ENCODE measurements at places on chromosomes 12 and 14.
A peak's percentile ranks its signal among the peaks of the same experiment; 100 is the strongest.

GRCh38 chr12:29051221-29051620 is 97.9 kb upstream of the FAR2 start:
- no peak overlapping the region for H3K4me3 ChIP-seq
- H3K36me3 ChIP-seq: no peaks in the 10 kb centered on the region
- H3K4me1 ChIP-seq: no peaks in the 10 kb centered on the region
- H3K27me3 ChIP-seq: no peaks in the 10 kb centered on the region

- no peak overlapping the region for H3K4me3 ChIP-seq
- no peaks in the 10 kb centered on the region for H3K4me1 ChIP-seq
- H3K27me3 ChIP-seq: no peaks in the 10 kb centered on the region
- no peaks in the 10 kb centered on the region for H3K36me3 ChIP-seq
These were observed 248.5 kb upstream of the FBXO33 start for GRCh38 chr14:39680777-39681176.

DNA sequence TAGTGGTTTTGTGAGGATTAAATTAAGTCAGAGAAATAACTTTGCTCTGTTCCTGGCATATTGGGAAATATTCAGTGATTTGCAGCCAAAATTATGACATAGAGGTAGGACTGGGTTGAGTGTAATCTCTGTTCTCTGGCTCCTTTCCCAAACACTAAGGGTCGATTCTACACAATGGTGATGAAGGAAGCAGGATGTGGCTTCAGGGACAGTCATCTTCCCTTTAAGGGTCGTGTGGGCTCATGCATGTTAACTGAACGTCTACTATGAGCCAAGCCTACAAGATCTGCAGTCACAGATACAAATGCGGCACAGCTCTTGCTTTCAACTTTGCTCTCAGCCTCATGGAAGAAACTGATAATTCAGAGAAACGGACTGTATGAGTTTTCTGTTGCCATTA is 381.6 kb downstream of the VRK1 start:
- no peak overlapping the region for H3K4me3 ChIP-seq
- DNase-seq: no peak
- peaks cover 7% of the 10 kb centered on the region for H3K27me3 ChIP-seq
- peaks cover 10% of the 10 kb centered on the region for H3K4me1 ChIP-seq

DNA sequence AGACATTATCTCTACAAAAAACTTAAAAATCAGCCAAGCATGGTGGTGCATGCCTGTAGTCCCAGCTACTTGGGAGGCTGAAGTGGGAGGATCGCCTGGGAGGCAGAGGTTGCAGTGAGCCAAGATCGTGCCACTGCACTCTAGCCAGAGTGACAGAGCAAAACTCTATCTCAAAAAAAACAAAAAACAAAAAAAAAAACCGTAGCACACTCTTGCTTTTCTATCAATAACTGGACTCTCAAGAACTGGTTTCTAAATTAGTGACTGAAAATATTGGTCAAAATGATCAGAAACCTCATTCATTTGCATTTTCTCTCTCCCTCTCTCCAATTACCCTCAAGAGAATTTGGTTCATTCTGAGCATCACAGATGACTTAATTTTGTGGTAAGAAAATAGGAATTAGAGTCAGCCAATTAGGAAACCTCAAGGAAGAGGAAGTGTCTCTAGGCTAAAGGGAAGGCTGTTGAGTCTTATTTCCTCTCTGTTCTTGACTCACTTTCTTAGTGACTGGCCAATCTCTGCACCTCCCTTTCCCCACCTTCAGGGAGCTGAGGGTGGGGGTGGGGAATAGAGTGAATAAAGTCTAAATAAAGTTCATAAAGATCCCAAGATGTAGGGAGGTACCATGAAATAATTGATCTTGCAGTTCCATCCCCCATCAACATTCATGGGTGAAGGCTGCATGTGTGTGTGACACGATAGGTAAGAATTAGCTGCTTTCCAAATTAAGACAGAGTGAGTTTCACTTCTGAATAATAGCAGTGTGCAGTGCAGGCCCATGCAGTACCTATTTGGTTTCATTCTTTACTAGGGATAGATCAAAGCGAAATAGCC is 6.8 kb upstream of the PSMA6 start:
- H3K27me3 ChIP-seq: no peaks in the 10 kb centered on the region
- H3K4me3 ChIP-seq: no peak overlapping the region
- no peaks in the 10 kb centered on the region for H3K36me3 ChIP-seq
- DNase-seq: no peak
- H3K4me1 ChIP-seq: peaks cover 27% of the 10 kb centered on the region
- H3K27ac ChIP-seq: peak overlapping the region; percentile 66

DNA sequence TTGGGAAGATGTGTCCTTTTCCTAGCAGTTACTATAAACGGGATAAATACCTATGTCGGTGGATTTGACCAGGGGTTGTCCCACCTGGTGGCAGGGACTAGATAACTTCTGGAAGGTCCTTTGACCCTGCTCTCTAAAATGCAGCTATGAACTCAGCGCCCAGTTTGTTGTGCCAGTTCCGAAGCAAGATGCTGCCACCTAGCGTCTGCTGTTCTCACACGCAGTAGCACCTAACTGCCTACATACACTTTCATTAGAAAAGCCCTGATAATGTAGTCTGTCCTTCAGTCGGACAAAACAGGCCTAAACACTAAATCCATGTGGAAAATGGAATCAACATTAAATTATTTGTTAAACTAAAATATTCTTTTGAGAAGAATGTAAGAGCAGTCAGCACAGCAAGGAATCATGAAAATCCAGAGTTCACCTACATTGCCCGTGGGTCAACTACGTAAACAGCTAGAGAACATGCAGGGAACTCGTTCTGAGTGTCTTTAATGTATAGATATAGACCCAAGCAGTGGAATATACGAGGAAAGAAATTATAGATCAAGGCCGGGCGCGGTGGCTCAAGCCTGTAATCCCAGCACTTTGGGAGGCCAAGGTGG is 51.1 kb upstream of the CRACR2A start:
- H3K27me3 ChIP-seq: no peaks in the 10 kb centered on the region
- peaks cover 4% of the 10 kb centered on the region for H3K36me3 ChIP-seq
- DNase-seq: peak; percentile 62
- H3K4me3 ChIP-seq: no peak overlapping the region
- no peaks in the 10 kb centered on the region for H3K4me1 ChIP-seq
- H3K27ac ChIP-seq: no peak overlapping the region
